ENCODE measurements at places on chromosomes 4 and X.

DNA sequence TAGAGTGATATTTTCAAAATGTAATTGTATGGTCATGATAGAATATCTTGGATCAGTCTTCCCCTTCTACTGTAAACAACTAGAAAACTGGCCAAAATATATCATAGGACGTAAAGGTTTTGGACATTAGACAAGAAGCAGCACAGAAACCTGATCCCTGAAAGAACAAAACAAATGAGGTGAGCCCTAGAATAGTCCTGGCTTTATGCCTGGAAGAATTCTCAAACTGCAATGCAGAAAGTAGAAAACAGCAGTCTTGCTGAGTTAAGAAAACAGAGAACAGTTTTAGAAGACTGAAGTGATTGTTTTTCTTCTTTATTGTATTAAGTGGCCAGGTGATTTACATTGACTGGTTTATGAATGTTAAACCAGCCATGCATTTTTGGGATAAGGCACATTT, 19.5 kb downstream of the NSUN7 start:
- no peak for DNase-seq

- DNase-seq = no peak
Measured at GRCh38 chr4:54898056-54898562, 227.3 kb downstream of the KDR start.

DNA sequence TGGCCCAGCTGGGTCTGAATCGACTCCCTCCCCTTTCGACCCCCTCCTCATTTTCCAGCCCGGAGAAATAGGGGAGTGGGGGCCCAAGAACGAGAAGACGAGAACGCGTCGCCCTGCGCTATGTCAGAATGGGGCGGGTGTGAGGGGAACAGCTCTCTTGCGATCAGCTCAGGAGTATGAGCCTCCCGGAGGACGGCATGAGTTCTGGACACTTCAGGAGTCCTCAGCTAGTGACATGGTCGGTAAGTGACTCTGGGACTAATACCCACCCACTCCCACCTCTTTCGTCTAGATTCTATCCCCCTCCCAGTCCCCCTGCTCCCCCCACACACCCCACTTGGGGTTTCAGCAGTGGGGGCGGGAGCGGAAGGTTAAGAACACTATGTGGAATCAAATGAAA, 944 bp downstream of the KLF8 start:
- DNase-seq = no peak

DNA sequence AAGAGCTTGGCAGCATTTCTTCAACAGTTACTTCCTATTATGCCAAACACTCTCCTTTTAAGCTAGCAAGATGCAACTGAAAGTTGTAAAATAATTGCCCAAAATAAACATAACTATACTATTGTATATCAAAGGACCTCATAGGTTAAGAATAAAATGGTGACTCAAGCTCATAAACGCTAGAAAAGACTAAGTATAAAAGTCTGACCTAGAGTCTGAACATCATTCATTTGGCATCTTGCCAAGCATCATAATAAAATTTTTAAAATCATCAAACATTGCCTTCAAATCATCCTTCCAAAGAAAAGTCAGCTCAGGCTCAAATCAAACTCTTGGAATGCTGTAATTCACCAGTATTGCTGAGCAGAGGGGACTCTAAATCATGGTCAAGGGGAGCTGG, 281.2 kb downstream of the QDPR start:
- no peak for DNase-seq

DNA sequence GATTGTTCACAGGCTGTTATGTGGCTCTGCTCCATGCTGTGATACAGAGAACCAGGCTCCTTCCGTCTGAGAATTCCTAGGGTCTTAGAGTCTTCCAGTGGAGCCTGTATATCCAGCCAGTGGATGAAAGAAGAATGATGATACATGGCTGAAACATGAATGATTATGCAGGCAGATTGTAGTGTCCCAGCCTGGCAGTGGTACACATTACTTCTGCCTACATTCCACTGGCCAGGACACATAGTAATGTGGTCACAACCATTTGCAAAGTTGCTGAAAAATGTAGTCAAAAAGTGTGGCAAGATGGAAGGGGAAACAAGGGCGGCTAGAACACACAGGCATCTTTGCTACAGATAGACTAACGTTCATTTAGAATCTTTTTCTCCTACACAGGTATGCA, 4.5 kb upstream of the GBA3 start:
- no peak for DNase-seq

GRCh38 chrX:19566359-19567222, 51.3 kb upstream of the MAP3K15 start:
- no peak for DNase-seq

GRCh38 chr4:3065551-3065950, 8.8 kb downstream of the HTT-AS start:
- DNase-seq = no peak

DNA sequence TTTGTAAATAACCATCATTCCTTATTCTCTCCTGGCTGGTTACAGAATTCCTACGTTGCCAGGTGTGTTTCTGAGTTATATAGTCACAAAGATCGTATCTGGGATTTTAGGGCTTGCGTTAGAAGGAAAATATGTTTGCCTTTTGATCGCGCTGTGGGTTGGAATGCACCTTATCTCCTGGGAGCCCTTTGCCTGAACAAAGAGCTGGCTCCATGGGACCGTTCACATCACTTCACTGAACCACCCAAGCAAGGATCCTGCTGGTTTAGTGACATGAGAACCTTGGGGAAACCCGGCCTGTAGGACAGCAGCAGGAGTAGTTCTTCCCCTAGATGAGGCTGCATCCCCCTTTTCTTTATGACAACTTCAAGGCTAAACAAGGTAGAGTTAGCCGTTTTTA, 51.6 kb downstream of the RS1 start:
- no peak for DNase-seq

- DNase-seq = no peak
Measured at GRCh38 chr4:109972786-109973528, 60.3 kb downstream of the EGF start.

GRCh38 chr4:182174979-182175378, 68.2 kb upstream of the TENM3 start:
- DNase-seq = no peak

DNA sequence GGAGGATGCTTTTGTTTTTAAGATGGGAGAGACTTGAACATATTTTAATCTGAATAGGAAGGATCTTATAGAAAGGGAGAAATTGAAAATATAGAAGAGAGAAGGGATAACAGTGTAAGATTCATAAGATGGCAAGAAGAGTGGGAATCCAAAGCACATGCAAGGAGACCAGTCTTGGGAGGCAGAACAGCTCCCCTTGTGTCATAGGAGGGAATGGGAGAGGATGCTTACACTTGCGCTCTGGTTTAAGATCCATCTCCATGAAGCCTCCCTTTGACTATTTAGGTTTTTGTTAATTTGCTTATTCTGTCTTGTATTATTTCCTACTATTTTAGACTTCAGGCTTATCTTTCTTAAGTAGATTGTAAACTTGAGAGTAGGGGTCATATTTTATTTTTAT, 42.7 kb downstream of the KIF4A start:
- no peak for DNase-seq

DNA sequence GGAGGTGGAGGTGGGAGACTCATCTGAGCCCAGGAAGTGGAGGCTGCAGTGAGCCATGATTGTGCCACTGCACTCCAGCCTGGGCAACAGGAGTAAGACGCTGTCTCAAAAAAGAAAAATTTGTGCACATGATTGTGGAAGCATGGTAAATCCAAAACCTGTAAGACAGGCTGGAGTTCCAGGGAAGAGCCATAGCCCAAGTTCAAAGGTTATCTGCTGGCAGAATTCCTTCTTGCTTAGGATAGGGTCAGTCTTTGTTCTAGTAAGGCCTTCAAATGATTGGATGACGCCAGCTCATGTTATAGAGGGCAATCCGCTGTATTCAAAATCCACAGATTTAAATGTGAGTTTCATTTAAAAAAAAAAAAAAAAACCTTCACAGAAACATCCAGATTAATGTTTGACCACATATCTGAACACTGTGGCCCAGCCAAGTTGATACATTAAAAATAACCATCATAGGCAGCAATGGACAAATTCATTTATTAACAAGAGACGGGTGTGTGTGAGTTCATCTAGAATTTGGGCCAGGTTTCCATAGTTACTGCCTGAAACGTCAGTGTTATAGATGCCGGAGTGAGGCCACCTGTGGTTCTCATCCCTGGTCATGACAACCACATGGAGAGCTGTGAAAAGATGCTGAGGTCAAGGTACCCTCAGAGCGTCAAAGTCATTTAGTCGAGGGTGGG, 35.2 kb upstream of the SLC2A9 start:
- no peak for DNase-seq

DNA sequence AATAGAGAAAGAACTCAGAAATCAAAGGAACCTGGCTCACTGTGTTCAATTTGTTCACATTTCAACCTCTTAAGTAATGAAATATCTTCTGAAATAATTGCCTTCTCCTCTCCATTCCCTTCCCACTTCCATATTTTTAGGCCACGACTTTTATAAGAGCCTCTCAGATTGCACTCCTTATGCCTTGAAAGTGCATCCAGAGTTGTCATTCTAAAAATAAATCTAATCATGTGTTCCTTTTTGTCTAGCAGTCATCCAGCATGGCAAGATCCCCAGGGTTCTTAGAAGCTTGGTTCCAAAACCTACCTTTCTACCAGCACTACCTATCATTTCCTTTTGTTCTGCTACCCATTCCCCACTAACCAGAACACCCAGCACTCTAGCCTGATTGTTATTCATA, 42.4 kb upstream of the RPA4 start:
- no peak for DNase-seq

DNA sequence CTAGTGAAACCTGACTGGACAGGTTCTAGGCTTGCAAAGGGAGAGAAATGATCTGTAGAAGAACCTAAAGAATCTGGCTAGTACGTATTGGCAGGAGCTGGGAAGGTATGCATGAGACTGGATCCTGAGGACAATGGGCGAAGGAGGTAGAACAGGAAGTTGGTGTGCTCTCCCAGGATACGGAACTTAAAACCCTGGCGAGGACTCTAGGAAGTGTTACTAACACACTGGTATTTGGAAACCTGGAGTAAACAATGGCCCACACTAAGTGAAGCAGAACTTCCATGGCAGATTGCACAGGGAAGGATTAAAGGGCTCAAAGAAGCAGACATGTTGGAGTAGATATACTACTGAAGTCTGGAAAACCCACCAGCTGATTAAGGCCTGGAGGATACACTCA, 9.1 kb downstream of the SYN1 start:
- no peak for DNase-seq

GRCh38 chrX:38657562-38657961, 96.2 kb downstream of the TSPAN7 start:
- DNase-seq = no peak

DNA sequence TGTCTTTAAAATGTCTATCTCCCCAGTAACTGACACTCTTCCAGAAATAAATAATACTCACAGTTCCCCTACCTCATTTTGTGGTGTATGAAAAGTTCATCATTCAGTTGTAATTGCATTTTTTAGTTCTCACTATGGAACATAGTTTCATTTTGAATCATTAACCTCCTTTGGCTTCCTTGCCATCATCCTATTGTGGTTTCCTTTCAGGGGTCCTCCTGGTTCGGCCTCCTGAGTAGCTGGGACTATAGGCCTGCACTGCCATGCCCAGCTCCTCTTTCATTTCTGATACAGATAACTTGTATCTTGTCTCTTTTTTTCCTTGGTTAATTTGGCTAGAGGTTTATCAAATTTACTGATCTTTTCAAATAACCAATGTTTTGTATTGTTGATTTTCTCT, 23.1 kb upstream of the BLTP1 start:
- DNase-seq = no peak

DNA sequence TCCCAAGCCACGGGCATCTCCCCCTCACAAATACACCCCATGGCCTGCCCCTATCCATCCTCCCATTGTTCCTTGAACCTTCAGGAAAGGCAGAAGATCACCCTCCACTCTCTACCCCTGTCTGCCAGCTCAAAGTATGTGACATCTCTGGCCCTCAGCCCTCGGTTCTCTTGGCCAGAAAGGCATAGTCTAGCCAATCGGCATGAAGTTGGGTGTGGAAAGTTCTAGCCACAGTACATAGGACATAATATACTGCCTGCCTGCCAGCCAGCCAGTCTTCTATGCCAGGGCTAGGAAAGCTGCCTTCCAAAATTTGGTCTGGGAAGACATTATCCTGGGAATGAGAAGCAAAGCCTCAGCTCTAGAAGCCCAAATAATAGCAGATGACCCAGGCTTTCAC, 3.2 kb upstream of the PLP1 start:
- DNase-seq = no peak

DNA sequence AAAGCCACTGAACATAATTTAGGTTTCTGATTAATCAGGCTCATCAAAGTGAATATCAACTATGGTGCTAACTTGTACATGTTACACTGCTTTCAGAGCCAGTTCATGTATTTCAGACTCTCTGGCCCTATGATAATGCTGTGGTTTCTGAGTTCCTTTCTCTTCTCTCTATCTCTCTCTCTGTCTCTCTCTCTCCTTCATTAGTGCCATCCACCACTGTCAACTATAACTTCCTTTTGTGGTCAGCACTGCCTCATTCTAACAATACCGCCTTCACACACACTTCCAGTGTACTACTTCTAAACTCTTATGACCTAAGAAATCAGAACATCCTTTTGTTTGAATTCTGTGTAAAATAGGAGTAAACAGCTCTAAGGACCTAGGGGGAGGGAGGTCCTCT, 907.1 kb downstream of the RPA4 start:
- no peak for DNase-seq

GRCh38 chr4:135098061-135098460, 896.5 kb upstream of the PABPC4L start:
- DNase-seq = no peak

- no peak for DNase-seq
Measured at GRCh38 chr4:12978310-12978709, 505.8 kb downstream of the RAB28 start.

GRCh38 chrX:108033890-108034289, 11.0 kb upstream of the VSIG1 start:
- DNase-seq = no peak

GRCh38 chr4:95044324-95044837, 286.6 kb downstream of the BMPR1B start:
- no peak for DNase-seq

DNA sequence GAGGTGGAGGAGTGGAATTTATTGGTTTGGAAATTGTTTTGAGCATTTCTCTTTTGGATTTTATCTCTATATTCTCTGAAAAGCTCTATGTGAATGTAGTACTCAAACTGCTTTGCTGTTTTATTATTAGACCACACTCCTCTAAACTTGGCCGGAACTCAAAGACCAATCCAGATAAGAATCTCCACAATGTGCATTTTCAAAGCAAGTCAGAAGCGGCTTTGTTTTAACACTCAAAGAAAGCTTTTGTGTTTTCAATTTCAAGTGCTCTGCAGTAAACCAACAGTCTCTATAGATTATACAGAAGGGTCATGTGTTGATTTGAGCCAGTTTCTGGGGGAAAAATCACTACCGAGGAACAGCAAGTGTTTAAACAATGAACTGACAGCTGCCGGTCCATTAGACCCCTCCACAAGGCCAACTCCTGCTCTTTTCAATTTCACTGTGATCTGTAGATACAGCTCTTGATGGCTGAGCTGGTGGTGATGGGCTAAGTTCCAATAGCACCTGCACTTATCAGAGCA, 79.4 kb downstream of the FTHL17 start:
- DNase-seq = no peak

DNA sequence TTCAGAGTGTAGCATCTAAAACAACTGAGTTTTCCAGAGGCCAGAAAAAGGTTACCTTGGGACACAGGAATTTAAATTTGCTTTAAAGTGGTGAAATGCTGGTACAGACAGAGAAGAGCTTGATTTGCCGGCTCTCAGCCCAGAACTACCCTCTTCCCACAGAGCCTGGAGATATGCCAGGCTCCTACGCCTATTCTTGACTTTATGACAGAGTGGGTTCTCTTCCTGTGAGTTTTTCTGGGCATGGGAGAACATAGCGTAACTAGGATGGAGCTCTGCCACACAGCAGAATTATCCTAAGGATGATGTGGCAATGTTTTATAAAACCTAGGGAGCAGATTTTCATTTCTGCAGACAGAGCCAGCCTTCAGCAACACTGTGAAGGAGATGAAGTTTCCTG, 241.8 kb downstream of the GRIA3 start:
- no peak for DNase-seq
